AG04449 (cell line): ENCODE measurements at places on chromosomes 3 and 15.

GRCh38 chr3:53043738-53044137 is 2.1 kb downstream of the SFMBT1 start:
- no peak for DNase-seq

DNA sequence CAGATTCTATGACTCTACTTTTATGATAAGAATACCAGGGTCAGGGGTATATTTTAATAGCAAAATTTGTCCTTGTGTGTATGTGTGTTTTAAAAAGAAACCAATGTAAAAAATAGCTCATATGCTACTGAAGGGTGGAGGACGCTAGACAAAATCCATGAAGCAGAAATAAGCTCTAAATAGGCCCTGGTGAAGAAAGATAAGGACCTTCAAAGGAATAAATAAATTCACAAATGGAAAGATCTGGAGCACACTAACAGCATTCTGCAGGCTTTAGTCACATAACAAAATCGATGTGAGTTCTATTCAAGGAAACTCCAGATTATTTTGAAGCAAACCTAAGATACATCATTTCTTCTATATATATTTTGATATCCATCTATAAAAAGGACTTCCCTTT is 27.2 kb upstream of the ATP11B start:
- no peak for DNase-seq

DNA sequence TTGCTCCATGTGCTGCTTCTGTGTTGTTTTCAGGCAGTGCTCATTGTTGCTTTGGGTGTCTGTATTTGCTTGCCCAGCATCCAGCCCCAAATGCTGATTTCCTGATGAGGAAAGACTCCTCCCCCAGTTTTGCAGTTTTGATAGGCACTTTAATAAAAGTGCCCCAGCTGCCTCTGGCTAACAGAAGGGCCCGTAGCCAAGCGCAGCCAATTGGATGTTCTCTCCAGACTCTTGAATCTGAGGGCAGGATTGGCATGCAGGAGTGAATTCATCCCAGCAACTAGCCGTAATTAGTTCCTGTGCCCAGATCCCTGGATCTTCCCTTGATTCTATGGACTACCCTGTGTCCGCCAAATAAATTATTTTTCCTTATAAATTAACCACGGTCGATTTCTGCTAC is 14.8 kb upstream of the SEMA5B start:
- DNase-seq: no peak

- no peak for DNase-seq
Measured at GRCh38 chr3:194201953-194202666, 66.2 kb downstream of the HES1 start.

- DNase-seq: no peak
Measured at GRCh38 chr15:75348034-75348561, 1.3 kb downstream of the NEIL1 start.

DNA sequence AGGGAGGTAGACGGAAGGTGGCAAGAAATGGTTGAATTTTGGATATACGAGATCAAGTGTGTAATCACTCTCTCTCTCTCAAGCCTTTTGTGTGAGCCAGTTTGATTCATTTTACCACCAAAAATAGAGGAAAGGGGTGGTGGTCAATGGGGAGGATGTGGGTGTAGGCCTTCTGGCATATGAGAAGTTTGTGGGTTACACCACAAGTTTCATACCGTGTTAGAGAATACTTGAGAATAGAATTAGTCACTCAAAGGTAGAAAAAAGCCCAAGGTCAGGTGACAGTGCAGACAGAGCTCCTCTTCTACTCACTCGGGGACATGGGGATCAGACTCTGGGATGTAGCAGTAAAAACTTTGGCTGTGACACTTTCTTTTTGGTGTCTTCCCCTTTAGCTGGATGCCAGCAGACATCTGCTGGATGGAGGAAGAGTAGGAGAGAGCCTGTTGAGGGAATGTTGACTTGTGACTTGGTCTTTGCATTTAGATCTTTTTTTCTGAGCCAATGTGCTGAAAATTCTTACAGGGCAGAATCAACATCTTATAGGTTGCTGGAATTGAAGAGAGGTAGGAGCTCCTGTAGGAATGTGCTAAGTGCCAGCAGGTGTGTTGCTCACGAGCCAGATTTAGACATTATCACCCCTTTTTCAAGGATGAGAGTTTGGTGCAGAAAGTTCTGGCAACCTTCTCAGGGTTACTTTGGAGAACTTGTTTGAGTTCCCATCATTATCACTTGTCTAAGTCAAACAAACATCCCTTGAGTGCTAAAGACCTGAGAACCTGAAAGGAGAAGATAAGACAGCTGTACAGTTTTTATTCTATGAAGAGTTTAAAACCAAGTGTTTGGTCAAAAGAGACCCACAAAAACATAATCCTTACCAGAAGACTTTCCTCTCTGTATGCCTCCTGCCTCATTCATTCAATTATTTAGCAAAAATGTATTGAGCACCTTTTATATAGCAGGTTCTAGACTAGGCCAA is 43.9 kb upstream of the RYK start:
- no peak for DNase-seq

DNA sequence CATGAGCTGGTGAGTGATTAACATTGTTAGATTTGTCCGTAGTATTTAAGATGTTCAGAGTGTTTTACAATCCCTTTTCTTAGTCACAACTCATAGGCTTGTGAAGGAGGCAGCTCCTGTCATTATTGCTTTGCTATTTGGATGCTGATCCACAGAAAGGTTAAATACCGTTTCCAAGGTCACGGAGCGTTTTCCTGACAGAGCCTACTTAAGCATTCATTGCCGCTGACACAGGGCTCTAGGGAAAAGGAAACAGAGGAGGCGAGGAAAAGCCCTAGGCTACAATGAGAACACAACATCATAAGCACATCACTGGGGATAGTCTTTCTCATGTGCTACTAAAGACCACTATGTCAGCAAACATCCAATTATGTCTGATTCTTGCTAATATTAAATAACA is 38.5 kb upstream of the CPB1 start:
- no peak for DNase-seq

DNA sequence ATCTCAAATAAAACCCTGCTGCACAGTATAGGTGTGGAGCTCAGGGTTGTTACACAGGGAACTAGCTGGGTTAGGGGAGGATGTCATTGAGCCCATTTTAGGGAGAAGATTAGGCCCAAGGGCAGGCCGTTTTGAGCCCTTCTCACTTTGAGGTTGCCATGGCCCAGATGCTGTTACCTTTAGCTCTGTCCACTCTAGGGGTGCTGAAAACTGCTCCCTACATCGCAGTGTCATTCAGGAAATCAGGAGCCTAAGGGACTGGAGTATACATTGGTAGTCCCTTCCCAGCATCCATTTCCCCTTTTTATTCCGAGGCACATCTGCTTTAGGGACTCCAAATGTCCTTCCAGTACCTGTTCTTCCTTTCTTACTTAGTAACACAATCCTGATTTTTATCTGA is 79.0 kb upstream of the SELENOK start:
- DNase-seq: no peak

DNA sequence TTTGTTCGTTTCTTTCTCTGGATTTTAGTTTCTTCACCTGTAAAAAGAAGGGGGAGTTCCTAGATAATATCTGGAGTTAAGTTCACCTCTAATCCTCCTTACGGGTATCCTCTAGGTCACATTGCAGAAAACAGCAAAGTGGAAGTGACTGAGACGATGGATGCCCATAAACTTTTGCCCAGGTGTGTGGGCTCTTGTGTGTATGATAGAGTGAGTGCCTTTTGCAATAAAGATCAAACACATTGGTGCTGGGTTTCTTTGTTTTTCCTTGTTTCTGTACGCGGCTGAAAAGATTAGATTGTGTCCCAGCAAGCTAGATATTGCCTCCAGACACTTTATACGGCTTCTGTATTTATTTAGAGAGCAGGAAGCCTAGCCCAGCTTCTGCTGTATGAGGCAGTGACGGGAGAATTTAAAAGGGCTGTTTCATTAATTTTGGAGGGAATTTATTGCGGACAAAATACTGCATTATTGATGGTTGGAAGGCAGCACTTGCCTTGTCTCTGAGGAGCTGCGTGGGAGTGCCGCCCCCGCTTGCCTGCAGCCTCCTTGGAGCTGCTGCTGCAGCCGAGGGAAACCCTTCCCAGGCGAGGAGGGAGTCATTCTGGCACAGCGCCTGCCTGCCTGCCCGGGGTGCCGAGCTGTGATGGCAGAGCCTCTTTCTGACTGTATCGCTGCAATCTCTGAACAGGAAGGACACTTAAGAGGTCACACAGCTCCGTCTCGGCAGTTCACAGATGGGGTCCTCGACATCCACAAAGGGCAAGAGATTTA is 38.5 kb downstream of the PYDC2 start:
- no peak for DNase-seq
